Activated naive CD8-positive, alpha-beta T cell treated with anti-CD3 and anti-CD28 coated beads for 36 hours (primary cell): ENCODE measurements at places on chromosomes 1 and 21. TPM values are rescaled to one million over a fixed set of nuclear protein-coding genes. Genes with fewer than 3 reads are reported as not detected.

FMN2 gene
- total RNA-seq, result not detected

SSR2 gene
- total RNA-seq, result 155 TPM

SELE gene
- total RNA-seq, result not detected

ARHGAP30 gene
- total RNA-seq, result 157 TPM

ZP4 gene
- not detected for total RNA-seq

RNF186 gene
- not detected for total RNA-seq

LPAR3 gene
- 1.1 TPM for total RNA-seq

AADACL4 gene
- total RNA-seq, result not detected

DNA sequence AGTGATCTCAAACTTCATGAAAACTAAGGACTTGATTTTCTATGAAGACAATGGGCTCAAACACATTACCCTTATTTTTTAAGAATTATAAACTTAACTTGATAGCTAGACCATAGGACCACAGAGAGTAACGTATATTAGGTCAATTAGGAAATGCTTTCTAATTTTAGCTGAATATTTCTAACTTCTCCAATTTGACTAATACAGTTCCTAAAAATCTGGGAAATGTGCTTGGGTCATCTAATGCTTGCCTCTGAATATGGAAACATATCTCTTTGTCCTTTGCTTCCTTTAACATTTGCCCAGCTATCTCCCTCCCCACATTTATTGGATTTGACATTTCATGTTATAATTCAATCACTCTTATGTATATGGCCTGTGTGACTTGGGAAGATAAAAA, 141.4 kb downstream of the LHX8 start:
- H3K4me1 ChIP-seq, result no peaks in the 10 kb centered on the region
- no peak for DNase-seq
- H3K4me3 ChIP-seq, result no peak overlapping the region
- H3K27me3 ChIP-seq, result no peaks in the 10 kb centered on the region

DNA sequence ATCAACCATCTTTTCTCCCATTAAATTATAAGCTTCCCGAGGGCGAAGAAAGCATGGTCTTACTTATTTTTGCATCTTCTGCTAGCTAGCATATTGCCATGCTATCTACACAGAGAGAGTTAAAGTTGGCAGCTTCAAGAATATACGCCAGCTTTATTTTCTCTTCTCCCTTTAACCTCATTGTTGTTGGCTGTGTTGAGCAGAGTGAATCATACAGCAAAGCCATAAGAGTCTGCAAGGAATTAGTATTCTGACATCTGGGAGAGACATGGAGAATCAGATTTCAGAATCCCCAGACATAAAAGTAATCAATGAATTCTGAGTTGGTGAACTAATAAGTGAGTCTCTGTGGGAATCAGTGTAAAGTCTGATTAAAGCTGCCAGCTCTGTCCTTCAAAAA, 649.6 kb upstream of the PTBP2 start:
- no peaks in the 10 kb centered on the region for H3K4me1 ChIP-seq
- no peak overlapping the region for H3K27ac ChIP-seq
- no peak for DNase-seq
- no peaks in the 10 kb centered on the region for H3K36me3 ChIP-seq

DNA sequence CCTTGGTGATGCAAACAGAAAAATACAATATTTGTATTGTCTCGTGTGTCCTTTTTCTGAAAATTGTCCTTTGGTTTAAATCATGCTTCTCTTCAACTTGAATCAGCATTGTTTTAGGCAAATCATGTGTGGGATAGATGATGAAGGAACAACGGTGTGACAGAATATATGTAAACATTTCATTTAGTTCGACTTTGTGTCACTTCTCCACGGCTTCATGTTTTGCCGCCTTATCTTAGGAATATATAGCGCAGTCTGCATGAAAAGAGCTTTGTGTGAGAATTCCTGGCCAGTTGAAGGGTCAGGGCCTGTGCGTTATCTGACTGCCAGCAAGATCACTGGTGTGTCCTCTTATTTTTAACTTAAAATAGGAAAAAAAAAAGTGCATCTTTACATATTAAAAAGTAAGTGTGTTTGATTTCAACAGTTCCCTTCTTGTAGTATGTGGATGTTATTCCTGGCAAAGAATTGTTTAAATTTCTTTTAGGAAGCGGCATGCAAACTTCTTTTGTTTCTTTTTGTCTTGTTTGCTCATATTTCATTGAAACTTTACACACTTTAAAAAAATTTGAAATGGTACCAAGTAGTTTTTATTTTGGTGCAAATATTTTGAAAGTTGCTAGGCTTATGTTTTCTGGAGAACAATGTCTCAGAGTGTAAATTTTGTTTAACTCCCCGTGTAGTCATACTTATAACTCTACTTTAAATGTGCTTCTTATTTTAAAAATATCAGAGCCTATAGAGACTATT, 465.2 kb downstream of the USP25 start:
- H3K27me3 ChIP-seq, result peaks cover 4% of the 10 kb centered on the region
- no peak for DNase-seq
- peak overlapping the region; percentile 18 for H3K4me3 ChIP-seq
- no peak overlapping the region for H3K27ac ChIP-seq
- peaks cover 18% of the 10 kb centered on the region for H3K4me1 ChIP-seq
- H3K36me3 ChIP-seq, result no peaks in the 10 kb centered on the region

DNA sequence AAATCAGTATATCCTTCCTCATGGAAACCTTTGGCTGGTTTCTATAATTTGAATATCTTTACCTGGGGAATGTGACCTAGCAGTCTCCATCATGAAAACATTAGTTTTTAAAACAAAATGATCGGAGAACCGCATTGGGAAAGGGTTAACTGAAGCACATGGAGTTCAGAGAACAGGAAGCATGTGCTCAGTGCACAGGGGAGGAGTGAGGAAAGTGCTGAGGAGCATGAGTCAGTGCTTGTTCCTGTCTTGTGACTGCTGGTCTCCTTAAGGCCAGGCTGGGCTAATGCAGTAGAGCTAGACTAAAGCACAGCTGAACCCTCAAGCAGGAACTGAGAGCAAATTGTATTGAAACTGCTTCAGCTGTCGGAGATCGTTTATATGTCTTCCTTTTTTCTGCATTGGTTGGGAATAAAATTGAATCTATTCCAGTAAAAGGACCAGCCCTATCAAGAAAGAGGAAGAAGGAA, 5.8 kb downstream of the IFI16 start:
- peak; percentile 63 for DNase-seq
- H3K27ac ChIP-seq, result peak overlapping the region; percentile 99
- peak overlapping the region; percentile 92 for H3K4me3 ChIP-seq
- peaks cover 59% of the 10 kb centered on the region for H3K4me1 ChIP-seq
- H3K36me3 ChIP-seq, result peaks cover 87% of the 10 kb centered on the region

- H3K27ac ChIP-seq, result no peak overlapping the region
- H3K4me3 ChIP-seq, result no peak overlapping the region
- peaks cover 19% of the 10 kb centered on the region for H3K4me1 ChIP-seq
- no peaks in the 10 kb centered on the region for H3K36me3 ChIP-seq
- no peak for DNase-seq
- H3K27me3 ChIP-seq, result peaks cover 45% of the 10 kb centered on the region
These were observed 15.3 kb upstream of the RNF187 start for GRCh38 chr1:228471762-228472398.

DNA sequence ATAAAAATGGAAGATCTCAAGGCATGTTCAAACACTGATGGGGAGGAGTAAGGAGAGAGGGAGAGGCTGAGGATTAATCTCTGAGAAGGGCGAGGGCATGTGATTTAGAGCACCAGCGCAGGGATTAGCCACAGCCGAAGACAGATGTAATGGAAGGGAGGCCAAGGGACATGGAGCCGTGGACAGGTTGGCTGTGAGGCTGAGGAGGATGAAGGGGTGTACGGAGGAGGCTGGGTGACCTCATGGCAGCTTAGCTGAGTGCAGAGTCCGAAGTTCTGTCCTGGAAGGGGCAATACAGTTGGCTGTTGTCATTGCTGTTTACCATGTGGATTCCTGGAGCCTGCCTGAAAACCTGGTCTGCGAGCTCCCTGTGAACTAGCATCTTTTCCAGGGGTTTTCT, 342.8 kb downstream of the RPS6KC1 start:
- no peak overlapping the region for H3K4me3 ChIP-seq
- H3K27me3 ChIP-seq, result no peaks in the 10 kb centered on the region
- DNase-seq, result no peak

DNA sequence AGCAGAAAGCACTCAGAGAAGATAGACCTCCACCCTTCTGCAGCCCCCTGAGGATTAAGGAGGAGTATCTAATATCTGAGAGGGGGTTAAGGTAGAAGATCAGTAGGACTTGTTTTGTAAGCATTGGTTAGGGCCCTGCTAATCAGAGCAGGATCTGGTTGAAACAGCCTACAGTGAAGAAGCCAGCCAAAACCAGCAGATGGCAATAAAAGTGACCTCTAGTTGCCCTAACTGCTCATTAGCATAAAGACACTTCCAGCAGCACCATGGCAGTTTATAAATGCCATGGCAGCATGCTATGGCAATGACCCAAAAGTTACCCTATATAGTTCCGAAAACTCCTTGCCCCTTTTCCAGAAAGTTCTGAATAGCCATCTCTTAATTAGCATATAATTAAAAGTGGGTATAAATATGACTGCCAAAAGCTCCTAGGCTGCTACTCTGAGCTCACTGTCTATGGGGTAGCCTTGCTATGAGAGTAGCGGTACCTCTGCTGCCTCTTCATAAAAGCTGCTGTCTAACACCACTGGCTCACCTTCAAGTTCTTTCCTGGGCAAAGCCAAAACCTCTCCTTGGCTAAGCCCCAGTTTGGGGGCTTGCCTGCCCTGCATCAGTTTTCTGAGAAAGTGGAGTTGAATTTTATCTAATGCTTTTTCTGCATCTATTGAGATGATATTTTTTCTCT, 254.2 kb downstream of the PAPPA2 start:
- no peak overlapping the region for H3K27ac ChIP-seq
- H3K4me3 ChIP-seq, result no peak overlapping the region
- no peaks in the 10 kb centered on the region for H3K36me3 ChIP-seq
- no peaks in the 10 kb centered on the region for H3K27me3 ChIP-seq

GRCh38 chr1:171468120-171468750, 17.1 kb upstream of the PRRC2C start:
- H3K27me3 ChIP-seq, result no peaks in the 10 kb centered on the region
- H3K4me1 ChIP-seq, result peaks cover 2% of the 10 kb centered on the region
- H3K27ac ChIP-seq, result no peak overlapping the region
- DNase-seq, result no peak
- H3K4me3 ChIP-seq, result no peak overlapping the region
- H3K36me3 ChIP-seq, result no peaks in the 10 kb centered on the region

DNA sequence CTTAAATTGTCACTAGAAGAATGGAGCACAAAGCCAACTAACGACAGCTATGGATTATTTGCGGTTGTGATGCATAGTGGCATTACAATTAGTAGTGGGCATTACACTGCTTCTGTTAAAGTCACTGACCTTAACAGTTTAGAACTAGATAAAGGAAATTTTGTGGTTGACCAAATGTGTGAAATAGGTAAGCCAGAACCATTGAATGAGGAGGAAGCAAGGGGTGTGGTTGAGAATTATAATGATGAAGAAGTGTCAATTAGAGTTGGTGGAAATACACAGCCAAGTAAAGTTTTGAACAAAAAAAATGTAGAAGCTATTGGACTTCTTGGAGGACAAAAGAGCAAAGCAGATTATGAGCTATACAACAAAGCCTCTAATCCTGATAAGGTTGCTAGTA, 13.5 kb downstream of the USP1 start:
- peaks cover 14% of the 10 kb centered on the region for H3K4me1 ChIP-seq
- no peaks in the 10 kb centered on the region for H3K27me3 ChIP-seq
- no peak for DNase-seq
- H3K27ac ChIP-seq, result no peak overlapping the region
- H3K36me3 ChIP-seq, result peaks cover 39% of the 10 kb centered on the region

GRCh38 chr1:52424231-52424636, 19.8 kb downstream of the PRPF38A start:
- DNase-seq, result peak; percentile 5
- H3K36me3 ChIP-seq, result peaks cover 51% of the 10 kb centered on the region

- H3K4me3 ChIP-seq, result peak overlapping the region; percentile 19
- peaks cover 40% of the 10 kb centered on the region for H3K4me1 ChIP-seq
- H3K36me3 ChIP-seq, result no peaks in the 10 kb centered on the region
- peak; percentile 80 for DNase-seq
- H3K27me3 ChIP-seq, result peaks cover 64% of the 10 kb centered on the region
These were observed 72.6 kb upstream of the TARDBP start for GRCh38 chr1:10939654-10940450.

- no peaks in the 10 kb centered on the region for H3K36me3 ChIP-seq
- H3K27ac ChIP-seq, result no peak overlapping the region
- no peak for DNase-seq
- H3K4me1 ChIP-seq, result no peaks in the 10 kb centered on the region
- no peak overlapping the region for H3K4me3 ChIP-seq
- H3K27me3 ChIP-seq, result no peaks in the 10 kb centered on the region
These were observed 74.7 kb upstream of the CLDN14 start for GRCh38 chr21:36554411-36555157.

DNA sequence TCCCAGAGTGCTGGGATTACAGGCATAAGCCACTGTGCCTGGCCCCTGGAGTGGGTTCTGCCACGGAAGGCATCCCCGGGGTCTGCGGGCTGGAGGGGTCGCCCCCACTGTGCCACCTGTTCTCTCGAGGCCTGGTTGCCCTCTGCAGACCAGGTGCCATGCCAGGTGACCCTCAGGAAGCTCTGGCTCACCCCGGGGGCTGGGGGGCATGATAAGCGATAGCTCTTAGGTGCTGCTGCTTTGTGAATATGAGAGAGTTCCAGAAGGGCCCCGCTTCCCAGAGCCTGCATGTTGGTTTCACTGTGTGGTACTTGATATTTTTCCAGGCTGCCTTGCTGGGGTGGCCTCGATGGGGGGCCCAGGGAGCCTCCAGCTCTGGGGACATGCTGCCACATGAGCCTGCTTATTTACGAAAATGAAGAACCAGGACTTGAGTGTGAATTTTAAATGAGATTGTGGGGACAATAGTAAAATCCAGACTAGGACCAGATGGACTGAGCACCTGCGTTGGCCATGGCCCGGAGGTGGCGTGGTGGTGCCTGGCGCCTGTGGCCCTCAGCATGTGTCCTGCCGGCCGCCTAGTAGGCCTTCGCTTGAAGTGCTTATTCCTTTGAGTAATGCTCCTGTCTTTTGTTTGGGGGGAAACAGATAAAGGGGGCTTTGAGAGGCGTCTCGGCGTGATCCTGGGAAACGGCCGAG, 7.3 kb downstream of the SKI start:
- no peak for DNase-seq
- H3K36me3 ChIP-seq, result peaks cover 27% of the 10 kb centered on the region
- peak overlapping the region; percentile 86 for H3K27ac ChIP-seq
- peaks cover 77% of the 10 kb centered on the region for H3K4me1 ChIP-seq
